ENCODE measurements at places on chromosomes 13 and 19.

DNA sequence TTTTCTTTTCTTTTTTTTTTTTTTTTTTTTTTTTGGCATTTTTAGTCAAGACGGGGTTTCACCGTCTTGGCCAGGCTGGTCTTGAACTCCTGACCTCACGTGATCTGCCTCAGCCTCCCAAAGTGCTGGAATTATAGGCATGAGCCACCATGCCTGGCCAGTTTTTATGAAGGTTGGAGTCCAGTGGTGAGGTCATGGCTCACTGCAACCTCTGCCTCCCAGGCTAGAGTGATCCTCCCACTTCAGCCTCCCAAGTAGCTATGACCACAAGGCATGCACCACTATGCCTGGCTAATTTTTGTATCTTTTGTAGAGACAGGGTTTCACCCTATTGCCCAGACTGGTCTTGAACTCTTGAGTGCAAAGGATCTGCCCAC, 4.2 kb downstream of the SNRPA start:
- DNase-seq: no peak

DNA sequence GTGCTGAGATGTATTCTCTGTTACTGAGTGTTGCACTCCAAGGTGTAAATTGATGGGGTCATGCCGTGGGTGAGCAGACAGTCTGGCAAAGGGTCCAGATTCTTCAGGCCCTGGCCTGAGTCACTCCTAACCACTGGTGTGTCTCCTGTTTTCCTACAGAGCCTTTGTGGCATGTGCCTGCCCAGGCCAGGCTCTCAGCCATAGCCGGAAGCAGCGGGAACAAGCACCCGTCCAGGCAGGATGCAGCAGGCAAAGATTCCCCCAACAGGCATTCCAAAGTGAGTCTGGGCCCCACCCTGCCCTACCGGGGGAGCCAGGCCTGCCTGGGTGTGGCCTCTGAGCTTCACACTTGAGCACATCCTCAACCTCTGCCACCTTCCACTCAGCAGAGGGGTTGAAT, 61.9 kb downstream of the DPF1 start:
- no peak for DNase-seq

DNA sequence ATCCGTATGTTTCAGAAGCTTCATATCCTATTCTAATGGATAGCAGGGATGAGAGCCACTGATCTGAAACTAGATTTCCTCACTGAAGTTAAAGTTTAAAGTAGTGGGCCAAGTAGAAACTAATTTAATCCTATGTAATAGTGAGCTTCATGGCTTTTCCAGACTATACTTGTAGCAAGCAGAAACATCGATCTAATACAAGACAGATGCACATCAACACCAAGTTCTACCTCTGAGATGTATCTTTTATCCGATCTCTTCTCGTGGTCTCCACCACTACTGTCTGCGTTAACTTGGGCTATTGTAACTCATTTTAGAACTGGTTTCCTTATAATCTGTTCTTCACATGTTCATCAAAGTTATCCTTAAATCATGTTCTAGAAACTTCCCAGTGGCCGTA, 3.1 kb downstream of the ERCC5 start:
- no peak for DNase-seq

GRCh38 chr19:14472202-14472938, 2.8 kb downstream of the PTGER1 start:
- peak; percentile 93 for DNase-seq

GRCh38 chr19:42544146-42544545, 15.9 kb upstream of the CEACAM1 start:
- no peak for DNase-seq

- DNase-seq: no peak
Observed at GRCh38 chr13:44660050-44660449, 83.9 kb upstream of the TSC22D1 start.

GRCh38 chr13:43346427-43346826, 323.0 kb downstream of the DNAJC15 start:
- DNase-seq: no peak

DNA sequence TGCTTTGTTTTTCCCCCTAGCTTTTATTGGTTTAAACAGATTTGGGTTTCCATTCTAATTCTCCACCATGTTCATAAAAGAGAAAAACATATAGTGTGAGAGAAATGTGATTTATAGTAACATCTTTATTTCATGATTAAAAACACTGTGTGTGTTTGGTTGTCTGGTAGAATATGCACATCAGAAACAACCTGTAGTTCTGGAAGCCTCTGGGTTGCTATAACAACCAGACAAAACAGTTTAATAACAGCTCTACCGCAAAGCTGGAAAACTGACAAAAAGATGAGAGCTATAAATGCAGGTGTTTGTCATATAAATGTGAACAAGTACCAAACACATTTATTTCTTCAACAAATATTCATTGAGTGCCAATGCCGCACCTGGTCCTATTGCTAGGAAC, 9.8 kb downstream of the KBTBD6 start:
- no peak for DNase-seq

GRCh38 chr19:56107626-56108351, 13.3 kb downstream of the ZNF787 start:
- no peak for DNase-seq

GRCh38 chr13:32153056-32153455, 121.5 kb downstream of the FRY start:
- no peak for DNase-seq

- DNase-seq: no peak
Observed at GRCh38 chr13:43129511-43130110, 106.2 kb downstream of the DNAJC15 start.

DNA sequence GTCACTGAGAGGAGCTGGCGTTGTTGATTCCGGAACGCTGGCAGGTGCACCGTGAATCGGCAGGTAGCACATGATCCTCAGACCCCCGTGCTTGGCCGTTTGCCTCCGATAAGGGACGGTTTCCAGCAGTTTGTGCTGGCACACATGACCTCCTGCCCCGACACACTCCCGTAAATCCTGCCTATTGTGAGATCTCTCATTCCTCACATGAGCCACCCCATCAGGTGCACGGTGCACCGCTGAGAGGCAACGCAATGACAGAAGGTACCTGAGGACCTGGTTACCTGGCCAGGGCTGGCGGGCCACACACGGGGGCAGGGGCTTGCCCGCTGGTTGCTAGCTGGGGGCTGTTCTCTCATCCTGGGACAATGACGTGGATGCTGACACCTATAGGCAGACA, 2.1 kb upstream of the ADPRHL1 start:
- DNase-seq: no peak

GRCh38 chr13:90766386-90766902, 581.0 kb upstream of the MIR17HG start:
- DNase-seq: no peak

DNA sequence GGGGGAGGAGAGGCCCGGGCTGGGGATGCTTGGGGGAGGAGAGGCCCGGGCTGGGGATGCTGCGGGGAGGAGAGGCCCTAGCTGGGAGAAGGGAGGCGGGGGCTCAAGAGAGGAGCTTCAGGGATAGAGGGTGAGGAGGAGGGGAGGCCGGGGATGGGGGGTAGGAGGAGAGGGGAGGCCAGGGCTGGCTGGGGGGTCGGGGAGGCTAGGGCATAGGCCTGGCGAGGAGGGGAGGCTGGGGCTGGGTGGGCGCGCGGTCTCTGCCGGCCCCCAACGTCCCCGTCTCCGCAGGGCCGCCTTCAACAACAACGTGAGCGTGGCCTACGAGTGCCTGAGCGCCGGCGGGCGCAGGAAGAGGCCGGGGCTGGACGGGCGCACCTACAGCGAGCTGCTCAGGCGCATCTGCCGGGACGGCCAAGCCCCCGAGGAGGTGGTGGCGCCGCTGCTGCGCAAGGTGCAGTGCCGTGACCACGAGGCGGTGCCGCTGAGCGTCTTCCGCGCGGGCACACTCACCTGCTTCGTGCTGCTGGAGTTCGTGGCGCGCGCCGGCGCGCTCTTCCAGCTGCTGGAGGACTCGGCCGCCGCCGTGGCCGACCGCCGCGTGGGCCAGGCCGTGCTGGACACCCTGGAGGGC, 11.4 kb downstream of the TPGS1 start:
- DNase-seq: no peak

GRCh38 chr13:38998739-38999138, 8.1 kb upstream of the STOML3 start:
- DNase-seq: no peak

DNA sequence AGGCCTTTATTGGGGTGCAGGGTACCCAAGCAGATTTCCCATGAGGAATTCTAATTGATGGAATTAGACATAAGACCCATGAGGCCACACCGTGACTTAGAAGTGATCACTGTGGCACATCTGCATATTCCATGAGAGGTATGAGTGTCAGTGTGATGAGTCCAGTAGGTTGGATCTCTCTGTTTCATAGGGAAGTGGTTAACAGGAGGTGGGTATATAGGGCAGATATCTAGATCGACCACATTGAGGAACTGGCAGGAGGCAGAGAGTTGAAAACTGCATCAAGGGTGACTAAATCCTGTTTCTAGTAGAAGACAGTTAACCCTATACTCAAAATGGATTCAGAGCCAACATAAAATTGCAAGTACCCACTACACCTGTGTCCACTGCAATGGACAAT, 68.6 kb upstream of the MIR17HG start:
- no peak for DNase-seq

GRCh38 chr19:4229179-4229931, at the start of gene EBI3:
EBI3 (plus strand) TSS chr19:4229523; CDS start chr19:4229551, 28 bp downstream.
- peak; percentile 22 for DNase-seq

Data from stimulated activated CD8-positive, alpha-beta memory T cell treated with anti-CD3 and anti-CD28 coated beads, Interleukin-4, amount 100 ng/mL, for 4 hours (primary cell).